NCI-H2171 (cell line): ENCODE measurements at places on chromosomes 1 and 21.

DNA sequence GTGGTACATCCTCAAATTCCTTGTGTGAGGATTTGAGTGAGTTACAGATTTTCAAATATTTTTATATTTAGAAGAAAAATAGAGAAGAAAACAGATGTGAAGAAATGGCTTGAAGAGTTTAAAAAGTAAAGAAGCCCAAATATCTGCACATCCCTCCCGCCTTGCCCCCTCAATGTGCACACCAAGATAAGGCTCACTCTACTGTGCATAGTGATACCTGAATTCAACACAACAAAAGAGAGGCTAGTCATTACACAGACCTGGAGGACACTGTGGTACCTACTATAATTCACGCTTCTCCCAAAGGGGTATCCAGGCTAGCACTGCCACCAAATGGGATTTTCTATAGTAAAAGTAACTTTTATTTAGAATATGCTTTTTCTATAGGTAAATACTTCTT lies 44.0 kb upstream of the SYT2 start:
- no peak for DNase-seq

DNA sequence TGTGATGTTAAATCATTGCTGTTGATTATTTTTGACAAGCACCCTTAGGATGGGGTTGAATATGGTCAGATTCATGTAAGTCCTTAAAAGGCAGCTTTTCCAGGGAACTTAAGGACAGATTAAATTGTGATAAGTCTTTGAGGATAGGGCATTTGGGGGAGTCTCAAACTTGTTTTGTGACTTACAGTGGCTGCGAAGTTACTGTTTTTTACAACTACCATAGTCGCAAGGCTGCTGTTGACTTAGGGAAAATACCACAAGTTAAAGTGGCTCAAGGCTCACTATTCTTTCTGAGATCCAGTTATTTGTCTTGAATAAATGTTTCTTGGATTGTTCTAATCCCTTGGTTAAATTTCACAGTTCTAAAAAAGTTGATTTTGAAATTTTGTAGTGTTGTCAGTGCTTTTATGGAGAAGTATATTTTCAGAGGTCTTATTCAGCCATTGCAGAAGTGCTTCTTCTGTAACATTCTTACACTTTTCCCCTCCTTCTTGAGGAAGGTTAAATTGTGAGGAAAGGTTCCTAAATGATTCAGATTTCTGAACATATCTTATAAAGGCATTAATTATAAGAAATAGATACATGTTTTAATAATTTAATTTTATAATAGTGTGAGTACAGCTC lies 47.0 kb upstream of the MPC2 start:
- DNase-seq, result no peak

- DNase-seq, result no peak
Observed at GRCh38 chr1:96918406-96918805, 196.8 kb downstream of the PTBP2 start.

DNA sequence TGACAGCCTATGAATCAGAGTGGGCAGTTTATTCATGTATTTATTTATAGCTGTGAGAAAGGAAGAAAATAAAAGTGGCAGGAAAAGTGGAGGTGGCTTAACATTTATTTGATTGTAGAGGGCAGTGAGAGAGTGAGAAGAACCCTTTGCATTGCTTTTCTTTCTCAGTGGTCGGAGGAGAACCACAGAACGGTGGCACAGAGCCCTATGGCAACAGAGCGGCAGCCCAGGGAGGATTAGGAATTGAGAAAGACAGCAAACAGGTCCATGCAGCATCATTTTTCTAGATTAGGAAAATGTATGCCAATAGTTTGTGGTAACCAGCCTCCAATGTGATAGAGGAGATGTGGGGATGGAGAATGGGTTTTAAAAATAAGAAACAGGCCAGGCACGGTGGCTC lies 53.1 kb downstream of the NMNAT2 start:
- DNase-seq, result no peak

DNA sequence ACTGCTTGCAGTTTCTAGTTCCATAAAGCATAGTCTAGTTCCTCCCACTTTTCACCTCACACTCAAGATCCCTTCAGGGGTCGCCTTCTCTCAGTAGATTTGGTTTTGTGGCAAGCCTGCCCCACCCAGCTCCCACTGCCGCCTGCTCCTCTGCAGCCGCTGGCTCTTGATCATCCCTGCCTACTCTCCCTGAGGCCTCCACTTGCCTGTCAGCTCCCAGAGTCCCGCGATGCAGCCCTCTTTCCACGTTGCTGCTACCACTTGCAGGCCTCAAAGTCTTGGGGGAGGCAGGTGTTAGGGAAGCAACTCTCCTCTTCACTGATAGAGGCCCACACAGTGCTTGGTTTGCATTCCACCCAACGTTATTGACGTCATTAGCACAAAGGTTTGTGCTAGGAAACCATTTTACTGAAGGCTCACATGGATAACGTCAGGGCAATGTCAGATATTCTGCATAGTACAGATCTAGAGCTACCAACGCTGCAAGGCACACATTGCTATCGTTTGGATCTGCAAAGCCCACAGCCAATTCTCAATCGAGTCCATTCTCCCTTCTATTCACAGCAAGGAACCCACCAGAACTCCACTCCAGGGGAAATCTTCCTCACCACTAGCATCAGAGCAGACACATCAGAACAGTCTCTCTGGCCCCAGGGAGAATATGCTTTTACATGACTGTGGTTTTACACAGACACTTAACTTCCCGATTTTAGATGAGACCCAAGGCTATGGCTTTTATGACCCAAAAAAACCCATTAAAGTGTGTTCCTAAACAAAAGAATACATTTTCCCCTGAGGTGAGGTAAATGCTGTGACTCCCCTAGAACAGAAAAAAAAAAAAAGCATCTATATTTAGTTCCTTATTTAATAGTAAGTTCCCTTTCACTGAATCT lies 519.5 kb upstream of the CAMK1G start:
- no peak for DNase-seq

DNA sequence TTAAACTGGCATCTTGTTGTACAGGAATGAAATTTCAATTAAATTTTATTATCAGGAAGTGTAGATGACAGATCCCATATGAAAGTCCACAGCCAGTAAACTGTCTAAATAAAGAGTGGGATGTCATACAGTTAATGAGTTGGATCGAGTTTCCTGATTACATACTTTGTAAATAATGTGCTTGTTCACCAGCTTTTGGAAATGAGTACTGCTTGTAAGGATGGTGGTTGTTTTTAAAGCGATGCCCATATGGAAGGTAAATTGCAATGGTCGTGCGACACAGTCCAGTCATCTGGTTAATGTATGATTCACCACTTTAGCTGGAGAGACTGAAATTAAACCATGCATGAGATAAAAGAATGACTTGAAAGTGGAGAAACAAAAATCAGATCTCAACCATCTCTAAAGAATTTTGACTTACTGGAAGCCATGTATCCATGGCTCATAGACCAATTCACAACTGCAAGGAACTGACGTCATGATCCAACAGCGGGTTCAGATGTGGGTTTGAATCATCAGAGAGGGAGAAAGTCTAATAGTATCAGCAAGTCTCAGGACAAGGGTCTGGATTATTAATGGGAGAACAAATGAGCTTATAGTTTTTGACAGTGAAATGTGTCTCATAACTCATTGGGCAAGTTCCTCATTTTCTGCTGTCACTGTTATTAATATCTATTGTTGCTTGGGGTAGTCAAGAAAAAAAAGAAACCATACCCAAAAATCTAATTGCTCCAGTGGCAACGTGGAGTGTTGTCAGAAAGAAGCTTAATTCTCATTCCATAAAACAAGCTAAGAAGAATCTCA lies 49.0 kb downstream of the MAP10 start:
- no peak for DNase-seq

DNA sequence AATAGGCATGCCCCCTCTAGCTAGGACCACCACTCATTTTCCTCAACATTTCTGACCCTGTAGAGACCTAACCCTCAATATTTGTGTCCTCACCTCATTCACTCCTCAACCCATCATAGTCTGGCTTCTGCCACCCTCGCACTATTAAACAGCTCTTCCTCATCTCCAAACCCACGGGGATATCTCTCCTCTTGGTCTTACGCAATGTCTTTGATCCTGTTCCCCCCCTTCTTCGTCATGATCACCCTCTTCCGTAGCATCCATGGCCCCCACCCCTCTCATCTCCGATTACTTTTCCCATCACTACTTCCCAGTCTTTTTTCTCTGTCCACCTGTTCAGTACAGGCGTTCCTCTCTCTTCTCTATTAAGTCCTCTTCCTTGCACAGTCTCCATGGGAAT lies 51.7 kb upstream of the SPOCD1 start:
- DNase-seq, result no peak

DNA sequence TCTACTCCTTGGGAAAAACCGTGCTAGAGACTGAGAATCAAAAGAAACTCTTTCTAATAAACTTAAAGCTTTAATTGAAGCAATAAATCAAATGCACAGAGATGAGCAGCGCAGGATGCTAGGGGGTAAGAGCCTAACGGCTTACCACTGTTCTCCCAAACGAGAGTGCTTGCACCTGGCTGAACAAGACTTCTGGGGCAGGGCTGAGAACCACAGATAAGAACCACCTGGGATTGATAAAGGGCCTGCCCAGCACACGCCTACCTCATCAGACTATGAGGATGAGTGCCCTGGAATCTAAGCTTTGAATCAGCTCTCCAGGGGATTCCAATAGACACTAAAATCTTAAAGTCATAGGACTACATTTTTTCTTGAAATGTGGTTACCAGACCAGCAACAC lies 43.3 kb downstream of the KRTAP19-8 start:
- DNase-seq, result no peak

GRCh38 chr1:103516283-103516682 lies 9.2 kb upstream of the RNPC3 start:
- no peak for DNase-seq

DNA sequence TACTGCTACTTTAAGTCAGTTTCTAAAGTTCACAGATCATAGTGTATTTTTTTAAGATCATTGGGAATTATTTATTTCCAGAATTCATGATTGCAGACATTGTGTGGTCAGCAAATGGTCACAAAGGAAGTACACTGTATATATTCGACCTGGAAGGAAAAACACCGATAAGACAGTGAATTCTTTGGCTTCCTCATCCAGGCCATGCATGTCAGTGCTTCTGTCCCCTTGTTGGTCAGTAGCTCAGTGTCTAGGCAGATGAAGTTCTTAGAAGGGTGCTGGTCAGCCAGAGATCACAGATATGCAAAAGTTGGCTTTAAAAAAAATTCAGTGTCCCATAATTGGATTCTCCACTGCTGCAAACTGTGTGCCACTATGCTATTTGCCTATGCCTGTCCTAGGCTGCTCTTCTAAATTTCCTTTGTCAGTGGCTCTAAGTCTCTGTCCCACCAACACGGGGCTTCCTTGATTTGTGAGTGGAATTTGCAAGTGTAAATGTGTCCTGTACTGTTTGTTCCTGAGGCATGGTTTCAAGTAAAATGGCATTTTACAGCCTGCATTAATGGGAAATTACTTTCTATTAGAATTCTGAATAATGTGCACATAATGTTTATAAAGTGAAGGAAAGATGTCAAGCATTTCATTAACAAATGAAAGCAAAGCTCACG lies 12.0 kb upstream of the VAMP4 start:
- DNase-seq, result no peak

DNA sequence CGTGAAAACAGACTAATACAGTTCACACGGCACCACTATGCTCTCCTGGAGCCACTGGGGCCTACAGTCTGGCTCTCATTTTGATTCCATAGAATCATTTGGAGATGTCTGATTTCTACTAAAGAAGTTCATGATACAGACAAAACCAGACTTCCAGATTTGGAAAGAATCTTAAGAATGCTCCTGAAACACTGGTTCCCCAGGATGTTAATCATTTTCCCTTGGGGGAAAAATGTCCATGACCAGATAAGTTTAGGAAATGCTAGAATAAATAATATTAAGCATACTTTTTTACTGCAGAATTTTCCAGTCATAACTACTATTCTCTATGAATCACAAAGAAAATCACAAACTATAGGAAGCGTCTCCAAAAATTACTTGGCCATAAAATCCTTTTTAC lies 63.0 kb upstream of the RGS7 start:
- DNase-seq, result no peak

GRCh38 chr1:93661829-93662474 lies 19.7 kb downstream of the BCAR3 start:
- no peak for DNase-seq

GRCh38 chr1:160159846-160160245 lies 8.4 kb downstream of the ATP1A4 start:
- no peak for DNase-seq

GRCh38 chr1:25676488-25676887 lies 59.9 kb downstream of the MAN1C1 start:
- peak; percentile 61 for DNase-seq

DNA sequence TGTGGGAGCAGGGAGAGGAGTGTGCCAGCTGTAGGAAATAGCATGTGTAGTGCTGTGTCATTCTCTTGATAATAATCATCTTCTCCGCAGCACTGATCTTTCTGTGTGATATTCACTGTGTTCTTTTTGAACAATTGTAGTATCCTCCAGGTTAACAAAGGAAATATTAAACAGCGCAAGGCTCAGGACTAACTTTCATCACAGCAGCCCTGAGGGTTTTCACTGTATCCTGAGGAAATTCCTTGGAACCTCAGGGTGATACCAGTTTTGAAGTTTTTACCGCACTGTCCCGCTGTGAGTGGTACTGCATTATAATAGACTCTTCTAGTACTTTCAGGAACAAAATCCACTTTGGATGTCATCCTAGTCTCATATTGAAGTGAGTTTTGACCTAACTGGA lies 228.4 kb upstream of the COA6 start:
- no peak for DNase-seq

DNA sequence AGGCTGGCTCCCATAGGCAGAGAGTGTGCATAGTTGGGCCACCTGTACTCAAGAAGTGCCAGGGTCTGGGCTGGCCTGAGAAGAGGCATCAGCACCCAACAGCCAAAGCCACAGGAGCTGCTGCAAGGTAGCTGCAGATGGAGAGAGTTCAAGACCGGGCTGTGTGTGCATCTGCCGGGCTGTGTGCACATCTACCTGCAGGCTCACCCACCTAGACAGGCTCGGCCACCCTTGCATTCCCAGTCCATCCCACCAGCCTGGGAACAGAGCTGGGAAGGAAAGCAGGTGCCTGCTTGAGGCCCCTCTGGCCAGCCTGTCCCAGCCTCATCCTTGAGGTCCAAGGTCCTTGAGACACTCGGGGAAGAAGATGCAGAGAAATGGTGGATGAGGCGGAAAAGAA lies 194.4 kb upstream of the AJAP1 start:
- DNase-seq, result no peak

- no peak for DNase-seq
Observed at GRCh38 chr1:156544592-156545102, 27.7 kb downstream of the IQGAP3 start.

DNA sequence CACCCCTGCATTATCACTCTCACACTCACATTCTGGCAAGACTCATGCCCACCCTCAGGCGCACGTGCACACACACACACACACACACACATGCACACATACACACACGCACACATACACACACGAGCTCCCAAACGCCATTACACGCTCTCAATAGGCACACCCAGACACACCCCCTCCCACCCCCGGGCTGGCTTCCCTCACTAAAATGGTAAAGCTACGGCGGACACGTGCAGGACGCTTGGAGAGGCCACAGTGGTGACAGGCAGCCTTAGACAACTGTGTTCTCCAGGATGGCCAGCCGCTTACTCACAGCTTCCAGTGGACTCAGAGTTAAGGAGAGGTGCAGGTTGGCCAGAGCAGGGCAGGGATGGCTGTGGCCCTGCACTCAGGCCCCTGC lies 10.1 kb downstream of the MATN1 start:
- DNase-seq, result no peak
